ENCODE measurements at places on chromosomes 7 and 10. TPM values are rescaled to one million over a fixed set of nuclear protein-coding genes. Genes with fewer than 3 reads are reported as not detected.

DNA sequence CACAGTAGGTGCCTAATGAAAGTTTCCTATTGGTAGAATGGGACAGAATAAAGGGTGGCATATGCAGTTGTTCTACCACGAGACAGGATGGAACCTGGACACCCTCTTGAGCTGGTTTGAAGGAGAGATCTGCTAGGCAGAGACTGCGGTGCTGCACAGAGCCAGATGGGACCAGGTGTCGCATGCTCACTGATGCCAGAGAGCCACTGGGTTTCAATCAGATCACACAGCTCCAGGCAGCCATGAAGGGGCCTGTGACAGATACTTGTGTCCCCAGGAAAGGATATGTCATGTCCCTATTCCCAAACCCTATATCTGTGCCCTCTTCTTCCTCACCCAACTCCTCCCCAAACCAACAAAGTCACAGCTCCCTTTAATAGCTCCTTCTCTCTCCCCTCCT, 235.7 kb downstream of the PRPF18 start:
- DNase-seq, result no peak

DNA sequence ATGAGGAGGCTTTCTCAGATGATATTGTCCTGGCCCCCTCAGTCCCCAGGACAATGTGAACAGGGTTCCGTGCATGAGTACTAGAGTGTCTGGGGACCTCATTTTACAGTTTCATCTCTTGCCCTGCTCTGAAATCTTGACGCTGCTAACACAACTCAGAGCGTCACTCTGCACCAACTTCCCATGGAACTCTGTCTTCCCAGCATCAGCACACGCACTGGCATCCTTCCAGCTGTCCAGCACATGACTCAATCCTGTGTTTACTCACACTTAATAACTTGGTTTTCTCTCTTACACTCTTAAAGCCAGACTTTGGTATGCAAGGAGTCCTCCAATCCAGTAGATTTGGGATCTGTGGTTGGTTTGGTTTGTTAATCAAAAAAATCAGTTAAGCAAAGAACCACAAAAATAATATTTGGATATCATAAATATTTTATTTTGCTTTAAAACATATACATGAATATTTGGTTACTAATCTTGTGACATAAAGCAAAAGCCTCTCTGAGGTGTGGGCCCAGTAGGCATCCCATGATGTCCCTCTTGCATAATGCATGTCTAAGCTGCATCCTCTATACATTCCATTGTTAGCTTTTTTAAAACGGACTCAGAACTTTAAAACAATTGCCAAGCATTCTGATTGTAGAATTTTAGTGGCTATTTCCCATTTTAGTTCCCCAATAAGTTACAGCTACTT, 131.0 kb downstream of the CXCL12 start:
- peak; percentile 78 for DNase-seq

- no peak for DNase-seq
Observed at GRCh38 chr7:27765841-27766240, 25.9 kb downstream of the TAX1BP1 start.

GRCh38 chr7:158595068-158595467, 7.4 kb upstream of the PTPRN2 start:
- DNase-seq, result peak; percentile 49

DNA sequence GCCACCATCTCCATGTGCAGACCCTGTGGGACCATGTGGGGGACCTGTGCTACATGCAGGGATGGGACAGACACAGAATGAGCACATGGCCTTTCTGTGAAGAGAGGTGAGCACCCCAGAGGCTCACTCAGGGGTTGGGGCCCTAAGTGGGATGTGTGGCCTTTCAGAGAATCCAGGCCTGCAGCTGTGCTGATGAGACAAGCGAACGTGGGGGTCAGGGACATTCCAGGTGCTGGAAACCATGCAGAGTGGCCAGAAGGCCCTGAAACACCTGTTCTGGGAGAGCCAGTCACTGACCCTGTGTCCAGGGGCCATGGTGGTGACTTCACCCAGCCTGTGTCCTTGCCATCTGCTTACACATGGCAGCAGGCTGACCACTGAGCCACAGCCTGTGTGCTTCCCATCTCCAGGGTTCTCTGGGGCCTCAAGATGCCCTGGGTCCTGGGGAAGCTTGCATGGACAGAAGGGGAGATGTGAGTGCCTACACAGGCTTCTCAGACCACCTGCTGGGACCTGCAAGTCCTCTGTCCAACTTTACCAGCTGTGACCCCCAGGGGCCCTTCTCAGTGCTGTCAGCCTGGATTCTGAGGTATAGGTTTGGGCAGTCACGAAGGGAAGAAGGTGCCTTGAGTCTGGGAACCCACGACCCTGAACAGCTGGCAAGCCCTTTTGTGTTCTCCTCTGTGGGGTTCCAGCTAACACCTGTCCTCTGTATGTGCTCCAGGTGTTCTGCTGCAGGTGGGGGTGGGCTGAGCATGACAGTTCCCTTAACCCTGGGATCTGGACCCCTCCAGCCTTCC, 17.6 kb downstream of the RAMP3 start:
- DNase-seq, result no peak

DNA sequence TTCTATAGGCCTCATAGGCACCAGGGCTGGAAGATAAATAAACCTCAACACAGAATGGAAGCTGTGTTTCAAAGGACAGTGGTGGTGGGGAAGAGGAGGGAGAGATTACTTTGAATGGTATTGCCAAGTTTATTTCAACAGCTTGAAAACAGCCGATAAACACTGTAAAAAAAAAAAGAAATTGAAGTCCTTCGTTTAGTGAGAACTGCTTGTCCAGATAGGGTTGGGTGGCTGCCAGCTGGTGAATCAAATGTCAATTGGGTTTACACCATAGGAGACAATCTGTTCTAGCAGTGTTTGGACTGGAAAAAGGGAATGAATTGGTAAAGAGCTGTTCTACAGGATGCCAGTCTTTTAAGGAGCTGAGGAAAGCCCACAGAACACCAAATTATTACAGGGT, 254.8 kb downstream of the PHF14 start:
- DNase-seq, result peak; percentile 5

- peak; percentile 87 for DNase-seq
Observed at GRCh38 chr7:55052081-55052480, 33.3 kb downstream of the EGFR start.

GRCh38 chr7:88042157-88042556, 108.1 kb downstream of the ADAM22 start:
- no peak for DNase-seq

DNA sequence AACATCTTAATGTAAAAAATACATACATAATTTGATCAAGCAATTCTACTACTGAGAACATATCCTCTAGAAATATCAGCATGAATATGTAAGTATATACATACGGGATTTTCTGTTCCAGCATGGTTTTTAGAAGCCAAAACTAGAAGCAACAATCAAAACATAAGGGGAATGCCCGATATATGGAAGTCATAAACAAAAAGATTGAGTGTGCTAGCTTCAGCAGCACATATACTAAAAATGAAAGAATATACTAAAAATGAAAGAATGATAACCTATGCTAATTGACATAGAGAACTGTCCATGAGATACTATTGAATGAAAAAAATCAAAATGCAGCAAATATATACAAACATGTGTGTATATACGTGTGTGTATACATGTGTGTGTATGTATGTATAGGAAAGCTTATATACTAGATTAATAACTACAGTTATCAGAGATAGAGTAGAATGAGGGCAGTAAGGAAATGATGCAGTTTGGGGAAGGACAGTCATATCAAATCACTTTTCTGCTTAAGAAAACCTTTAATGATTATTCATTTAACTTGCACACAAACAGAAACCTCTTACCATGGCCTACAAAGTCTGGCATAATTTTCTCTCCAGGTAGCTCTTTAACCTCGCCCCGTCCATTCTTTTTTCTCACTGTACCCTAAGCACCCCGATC, 72.9 kb downstream of the NPY start:
- DNase-seq, result no peak

DNA sequence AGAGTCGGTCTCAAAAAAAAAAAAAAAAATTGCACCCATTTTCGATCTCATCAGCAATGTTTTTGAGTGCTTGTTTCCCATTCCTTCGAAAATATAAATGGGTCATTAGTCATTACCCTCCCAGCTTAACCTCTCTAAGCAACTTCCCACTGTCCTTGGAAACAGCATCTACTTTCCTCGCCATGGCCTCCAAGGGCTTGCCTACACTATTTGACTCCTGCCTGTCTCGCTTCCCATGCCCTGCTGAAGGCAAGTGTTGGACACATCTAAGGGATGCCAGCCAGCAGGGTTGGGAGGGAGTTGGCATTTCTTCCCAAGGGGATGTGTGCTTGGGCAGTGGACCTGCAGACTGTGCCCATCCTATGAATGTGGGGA, 12.7 kb upstream of the RHBDD2 start:
- no peak for DNase-seq

DNA sequence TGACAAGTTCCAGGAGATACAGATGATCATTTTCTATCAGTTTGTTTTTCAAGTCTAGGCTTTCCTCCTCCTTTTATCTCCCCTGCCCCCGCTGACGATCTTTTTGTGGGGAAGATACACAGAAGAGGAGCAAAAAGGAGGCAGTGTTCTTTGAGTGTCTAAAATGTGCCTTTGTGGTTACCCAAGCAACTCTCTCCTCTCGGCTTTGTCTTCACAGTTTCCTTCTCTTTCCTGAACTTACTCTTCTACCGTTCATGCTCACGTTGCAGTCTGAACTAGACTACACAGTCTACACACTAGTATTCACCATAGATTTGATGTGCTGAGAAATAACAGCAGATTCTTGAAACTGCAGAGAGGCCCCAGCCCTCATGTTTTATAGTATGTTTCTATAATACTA, 23.6 kb downstream of the CEP41 start:
- DNase-seq, result no peak

GRCh38 chr10:22604344-22605126, 109.8 kb downstream of the PIP4K2A start:
- no peak for DNase-seq

- DNase-seq, result no peak
Observed at GRCh38 chr7:109873296-109873695, 1217.6 kb upstream of the LRRN3 start.

DNA sequence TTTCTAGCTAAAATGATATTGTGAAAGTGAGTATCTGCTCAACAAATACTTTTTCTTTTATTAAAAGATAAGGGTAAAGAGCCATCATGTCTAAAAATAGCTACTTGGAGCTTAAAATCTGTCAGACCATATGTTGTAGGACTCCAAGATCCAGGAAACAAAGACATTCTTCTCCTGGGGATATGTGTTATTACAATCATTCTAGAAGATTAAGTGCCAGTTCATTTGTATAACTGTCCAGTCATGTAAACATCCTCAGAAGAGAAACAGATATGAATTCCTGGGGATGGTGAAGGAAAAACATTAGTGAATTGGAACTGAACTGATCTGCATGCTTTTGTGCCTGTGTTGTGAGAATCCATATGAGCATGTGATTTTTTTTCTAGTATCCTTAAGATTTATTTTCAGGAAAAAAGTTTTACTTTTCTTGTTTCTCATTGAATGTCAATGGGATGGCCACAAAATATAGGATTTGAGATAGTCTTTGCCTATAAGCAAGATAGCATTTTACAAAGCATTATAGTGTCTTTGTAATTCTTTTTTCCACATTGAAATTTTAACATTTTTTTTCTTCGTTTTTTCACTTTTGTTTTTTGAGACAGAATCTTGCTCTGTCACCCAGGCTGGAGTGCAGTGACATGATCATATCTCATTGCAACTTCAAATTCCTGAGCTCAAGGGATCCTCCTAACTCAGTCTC, 14.4 kb upstream of the MTERF1 start:
- no peak for DNase-seq

GRCh38 chr10:49180444-49180860, 7.7 kb downstream of the TMEM273 start:
- DNase-seq, result no peak

GRCh38 chr10:17183110-17183509, 18.4 kb downstream of the TRDMT1 start:
- DNase-seq, result no peak

GRCh38 chr10:117568334-117568733, 25.8 kb downstream of the EMX2 start:
- no peak for DNase-seq

The DOCK1 gene
- total RNA-seq, result 16.4 TPM

The C10orf105 gene
- total RNA-seq, result not detected

The SRRM3 gene
- 0.29 TPM for total RNA-seq

The SRI gene
- total RNA-seq, result 94.8 TPM

The CFAP46 gene
- 4.4 TPM for total RNA-seq

The MBL2 gene
- not detected for total RNA-seq
